ENCODE measurements at places on chromosomes 2 and 18. TPM values are rescaled to one million over a fixed set of nuclear protein-coding genes. Genes with fewer than 3 reads are reported as not detected.
A peak's percentile ranks its signal among the peaks of the same experiment; 100 is the strongest.

GRCh38 chr2:166373105-166373504, 2.6 kb downstream of the SCN9A start:
- DNase-seq, result no peak

GRCh38 chr2:28360718-28361293, 31.9 kb upstream of the FOSL2 start:
- DNase-seq, result peak; percentile 69

DNA sequence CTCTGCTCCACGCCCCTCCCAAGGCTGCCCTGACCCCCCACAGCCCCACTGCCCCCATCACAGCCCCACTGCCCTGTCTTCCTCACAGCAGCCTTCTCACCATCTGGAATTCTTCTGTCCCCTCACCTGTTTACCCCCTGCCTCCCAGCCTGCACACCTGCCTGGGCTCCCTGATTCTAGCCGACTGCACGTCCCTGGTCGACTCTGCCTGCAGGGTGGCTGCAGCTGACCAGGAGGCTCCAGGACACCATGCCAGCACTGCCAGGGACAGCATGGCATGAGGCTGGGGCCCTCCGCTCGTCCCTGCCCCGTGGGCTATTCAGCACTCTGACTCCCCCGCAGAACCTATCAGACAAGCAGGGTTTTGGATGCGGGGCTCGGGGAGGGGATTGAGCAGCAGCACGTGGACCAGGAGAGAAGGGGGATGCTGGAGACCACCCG, 254.1 kb downstream of the HDAC4 start:
- DNase-seq, result no peak

- no peak for DNase-seq
Observed at GRCh38 chr2:216044883-216045486, 31.6 kb upstream of the MREG start.

GRCh38 chr2:60838481-60838880, 42.9 kb upstream of the REL start:
- DNase-seq, result no peak

- no peak for DNase-seq
Observed at GRCh38 chr2:104841744-104842143, 12.2 kb upstream of the POU3F3 start.

DNA sequence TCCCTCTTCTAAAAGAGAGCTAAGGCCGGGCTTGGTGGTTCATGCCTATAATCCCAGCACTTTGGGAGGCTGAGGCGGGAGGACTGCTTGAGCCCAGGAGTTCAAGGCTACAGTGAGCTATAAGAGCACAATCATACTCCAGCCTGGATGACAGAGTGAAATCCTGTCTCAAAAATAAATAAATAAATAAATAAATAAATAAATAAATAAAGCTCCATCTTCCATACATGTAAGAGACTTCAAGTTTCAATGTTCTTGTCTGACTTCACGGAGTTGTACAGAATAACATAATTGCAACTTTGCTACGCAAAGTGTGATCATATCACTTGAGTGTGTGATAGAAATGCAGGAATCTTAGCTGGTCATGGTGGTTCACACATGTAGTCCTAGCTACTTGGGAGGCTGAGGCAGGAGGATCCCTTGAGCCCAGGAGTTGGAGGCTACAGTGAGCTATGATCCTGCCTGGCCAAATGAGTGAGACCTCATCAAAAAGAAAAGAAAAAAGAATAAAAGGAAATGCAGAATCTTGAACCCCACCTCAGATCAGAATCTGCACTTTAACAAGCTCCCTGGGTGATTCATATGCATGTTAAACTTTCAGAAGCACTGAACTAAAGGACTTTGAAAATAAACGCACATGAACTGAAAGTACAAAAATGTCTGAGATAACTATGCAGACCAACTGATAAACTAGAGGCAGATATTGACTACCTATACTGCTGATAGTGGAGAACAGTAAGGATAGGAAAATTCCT, 123.7 kb upstream of the SP3 start:
- DNase-seq, result no peak

DNA sequence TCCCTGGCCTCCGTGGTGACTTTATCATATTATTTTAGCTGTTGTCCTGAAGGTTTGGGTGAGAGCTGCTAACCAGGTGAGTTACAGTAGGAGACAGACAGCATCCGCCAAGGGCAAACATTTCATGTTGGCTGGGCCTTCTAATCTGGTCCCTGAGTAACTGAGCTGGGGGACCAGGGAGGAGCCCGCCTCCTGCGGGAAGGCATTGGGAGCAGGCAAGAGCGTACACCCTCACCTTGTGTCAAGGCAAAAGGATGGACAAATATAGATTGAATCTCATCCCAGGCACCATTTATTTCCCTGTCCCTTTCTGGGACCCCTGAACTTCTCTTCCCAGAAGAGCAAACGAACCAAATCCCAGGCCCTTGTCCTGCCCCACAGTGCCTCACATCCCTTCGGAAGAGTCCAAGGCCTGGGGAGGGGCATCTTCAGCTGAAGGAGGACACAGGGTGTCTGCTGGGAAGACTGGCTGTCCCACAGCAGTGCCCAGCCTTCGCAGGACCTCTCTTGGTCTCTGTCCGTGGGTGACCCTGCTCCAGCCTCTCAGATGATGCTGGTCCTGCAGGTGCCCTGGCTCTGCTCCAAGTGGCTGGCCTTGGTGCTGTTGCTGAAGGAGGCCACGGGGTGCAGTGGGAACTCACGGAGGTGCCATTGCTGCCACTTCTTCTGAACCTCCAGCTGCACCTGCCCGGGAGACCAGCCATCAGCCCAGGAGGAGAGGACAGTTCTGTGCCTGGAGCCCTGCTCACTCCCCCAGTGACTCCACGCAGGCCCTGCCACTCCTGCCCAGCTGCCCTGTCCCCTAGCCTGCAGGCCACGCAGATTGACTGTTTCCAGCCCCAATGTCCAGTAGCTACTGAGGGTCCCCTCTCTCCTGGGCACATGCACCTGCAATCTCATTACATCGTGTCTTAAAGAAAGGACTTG, 8.2 kb downstream of the TMEM37 start:
- DNase-seq, result no peak

GRCh38 chr2:19815746-19816145, 86.0 kb downstream of the TTC32 start:
- DNase-seq, result no peak

ERFE gene
- total RNA-seq, result 0.58 TPM

CYS1 gene
- 9.3 TPM for total RNA-seq

AMMECR1L gene
- 15.9 TPM for total RNA-seq

TBR1 gene
- not detected for total RNA-seq

HMSD gene
- total RNA-seq, result 7.8 TPM

MEP1B gene
- total RNA-seq, result not detected

SOWAHC gene
- 30.9 TPM for total RNA-seq

NR4A2 gene
- 62.1 TPM for total RNA-seq

All from sciatic nerve (tissue), 2 donors.